Ovary (tissue), 10 donors: ENCODE measurements at places on chromosomes 5 and 9. TPM values are rescaled to one million over a fixed set of nuclear protein-coding genes. Genes with fewer than 3 reads are reported as not detected.

Gene GOLM1
- total RNA-seq, result 25.2 TPM

Gene MUSK
- 0.11 TPM for total RNA-seq

Gene PDZD2
- 29.8 TPM for total RNA-seq

Gene ARL10
- 22.3 TPM for total RNA-seq

Gene FCN2
- total RNA-seq, result 0.23 TPM

Gene SPATA31C1
- not detected for total RNA-seq

Gene STC2
- total RNA-seq, result 0.83 TPM

Gene SH2D3C
- total RNA-seq, result 2.8 TPM

Gene PCYOX1L
- total RNA-seq, result 7.6 TPM

Gene FAM78A
- total RNA-seq, result 2.3 TPM

Gene OR1Q1
- not detected for total RNA-seq

Gene SSBP2
- total RNA-seq, result 96.6 TPM

Gene SURF6
- total RNA-seq, result 22.2 TPM

Gene SLC1A3
- 10.8 TPM for total RNA-seq

Gene WNT8A
- not detected for total RNA-seq

Gene PRRC1
- total RNA-seq, result 59.0 TPM

Gene PCDHA9
- 0.59 TPM for total RNA-seq

Gene CDH6
- total RNA-seq, result 1.2 TPM

Gene ESM1
- total RNA-seq, result 0.15 TPM

Gene ERAP2
- 17.6 TPM for total RNA-seq

Gene DMGDH
- total RNA-seq, result 4.2 TPM

Gene RNF208
- 6.5 TPM for total RNA-seq

Gene DIRAS2
- 0.18 TPM for total RNA-seq

Gene ABO
- total RNA-seq, result 18.5 TPM

Gene PAEP
- 4.6 TPM for total RNA-seq

Gene SPARC
- total RNA-seq, result 992 TPM

Gene GIN1
- total RNA-seq, result 13.3 TPM

Gene SLC25A2
- total RNA-seq, result not detected

Gene HMGCS1
- 248 TPM for total RNA-seq

Gene SLC25A46
- total RNA-seq, result 34.8 TPM

Gene LHX3
- total RNA-seq, result not detected

Gene FLT4
- total RNA-seq, result 10.2 TPM

Gene GGTA1
- total RNA-seq, result 1.7 TPM

Gene MEIKIN
- total RNA-seq, result not detected

Gene TAF1L
- total RNA-seq, result not detected

Gene OXCT1
- 15.3 TPM for total RNA-seq

Gene F2RL2
- 0.10 TPM for total RNA-seq

Gene LRRC14B
- not detected for total RNA-seq

Gene PCDHGA8
- 4.0 TPM for total RNA-seq

Gene EQTN
- 0.86 TPM for total RNA-seq

Gene PRRT1B
- total RNA-seq, result not detected

Gene SLC6A18
- total RNA-seq, result not detected

Gene CCNB1
- total RNA-seq, result 4.8 TPM

Gene MOB3B
- total RNA-seq, result 19.3 TPM

Gene PPIP5K2
- 63.3 TPM for total RNA-seq

Gene LCN2
- 3.6 TPM for total RNA-seq

Gene RETREG1
- total RNA-seq, result 20.0 TPM

Gene GPX3
- total RNA-seq, result 292 TPM

Gene CCNO
- total RNA-seq, result 3.3 TPM

Gene SIT1
- not detected for total RNA-seq

Gene PCDHGC5
- total RNA-seq, result 2.1 TPM

Gene AGXT2
- 0.10 TPM for total RNA-seq

Gene GABRB2
- total RNA-seq, result 0.59 TPM

Gene PDE8B
- 26.7 TPM for total RNA-seq

Gene SLC9A3
- 3.3 TPM for total RNA-seq

Gene SLC24A2
- not detected for total RNA-seq

Gene PALM2AKAP2
- total RNA-seq, result 2.4 TPM
